ENCODE measurements at places on chromosomes 13 and 19.

DNA sequence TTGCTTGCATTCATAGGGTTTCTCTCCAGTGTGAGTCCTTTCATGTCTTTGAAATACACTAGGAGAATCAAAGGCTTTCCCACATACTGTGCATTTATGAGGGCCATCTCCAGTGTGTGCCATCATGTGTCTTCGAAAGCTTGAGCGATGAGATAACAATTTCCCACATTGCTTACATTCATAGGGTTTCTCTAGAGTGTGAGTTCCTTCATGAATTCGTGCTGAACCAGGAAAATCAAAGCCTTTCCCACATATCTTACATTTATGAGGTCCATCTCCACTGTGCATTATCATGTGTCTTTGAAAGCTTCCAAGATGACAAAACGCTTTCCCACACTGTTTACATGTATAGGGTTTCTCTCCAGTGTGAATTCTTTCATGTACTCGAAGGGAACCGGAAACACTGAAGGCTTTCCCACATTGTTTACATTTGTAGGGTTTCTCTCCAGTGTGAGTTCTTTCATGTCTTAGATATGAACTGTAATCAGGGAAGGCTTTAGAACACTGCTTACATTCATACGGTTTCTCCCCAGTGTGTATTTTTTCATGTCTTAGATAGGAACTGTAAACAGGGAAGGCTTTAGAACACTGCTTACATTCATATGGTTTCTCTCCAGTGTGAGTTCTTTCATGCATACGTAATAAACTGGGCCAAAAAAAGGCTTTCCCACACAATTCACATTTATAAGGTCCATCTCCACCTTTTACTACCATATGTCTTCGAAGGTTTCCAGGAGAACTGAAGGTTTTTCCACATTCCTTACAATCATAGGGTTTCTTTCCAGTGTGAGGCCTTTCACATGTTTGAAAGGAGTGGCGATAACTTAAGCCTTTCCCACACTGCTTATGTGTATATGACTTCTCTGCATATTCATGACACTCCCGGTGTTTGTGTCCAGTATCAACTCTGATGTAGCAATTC lies 21.4 kb downstream of the ZNF44 start:
- no peak for DNase-seq

- no peak for DNase-seq
These were observed 1147.1 kb upstream of the SPRY2 start for GRCh38 chr13:81488021-81488420.

DNA sequence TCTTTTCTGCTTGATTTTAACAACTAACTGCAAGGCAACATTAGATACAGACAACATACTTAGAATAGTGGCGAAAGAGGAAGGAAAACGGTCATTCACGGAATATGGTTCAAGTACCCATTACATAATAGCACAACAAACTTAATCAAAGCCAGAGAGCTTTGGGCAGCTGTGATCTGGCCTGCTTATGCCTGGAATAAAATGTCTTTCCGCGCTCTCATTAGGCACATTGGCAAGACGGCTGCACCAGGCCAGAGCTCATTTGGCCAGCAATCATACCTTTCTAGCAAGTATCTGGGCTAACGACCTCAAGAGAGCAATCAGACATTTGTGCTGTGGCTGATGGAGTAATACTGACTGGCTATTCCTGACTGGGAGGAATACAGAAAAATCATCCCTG lies 112.8 kb downstream of the NALCN start:
- DNase-seq = no peak

DNA sequence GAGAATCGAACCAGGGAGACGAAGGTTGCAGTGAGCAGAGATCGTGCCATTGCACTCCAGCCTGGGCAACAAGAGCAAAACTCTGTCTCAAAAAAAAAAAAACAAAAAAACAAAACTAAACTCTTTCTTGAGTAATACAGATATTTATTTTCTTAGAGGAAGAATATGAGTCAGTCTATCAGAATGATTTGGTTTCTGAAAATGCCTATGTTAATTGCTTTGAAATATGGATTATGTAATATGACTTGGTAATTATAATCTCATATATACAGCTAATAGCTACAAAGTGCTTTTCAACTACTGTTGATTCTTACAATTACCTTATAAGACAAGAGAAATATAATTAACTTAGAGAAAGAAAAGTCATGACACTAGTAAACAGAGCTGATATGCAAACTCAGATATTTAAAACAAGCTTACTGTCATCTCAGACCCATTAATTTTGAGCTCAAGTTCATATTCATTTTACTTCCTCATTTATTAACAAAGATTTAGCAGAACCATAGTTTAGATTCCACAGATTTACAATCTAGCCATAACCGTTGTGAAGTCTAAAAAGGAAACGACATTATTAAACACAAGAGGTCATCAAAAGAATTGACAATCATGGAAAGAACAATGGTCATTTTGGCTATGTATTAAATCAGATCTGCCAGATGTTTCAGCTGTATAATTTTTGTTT lies 88.0 kb downstream of the TBC1D4 start:
- no peak for DNase-seq

- DNase-seq = no peak
These were observed 1469.5 kb downstream of the SLITRK1 start for GRCh38 chr13:82412749-82413148.

- no peak for DNase-seq
These were observed 6.3 kb upstream of the ATP11A start for GRCh38 chr13:112683581-112683980.

DNA sequence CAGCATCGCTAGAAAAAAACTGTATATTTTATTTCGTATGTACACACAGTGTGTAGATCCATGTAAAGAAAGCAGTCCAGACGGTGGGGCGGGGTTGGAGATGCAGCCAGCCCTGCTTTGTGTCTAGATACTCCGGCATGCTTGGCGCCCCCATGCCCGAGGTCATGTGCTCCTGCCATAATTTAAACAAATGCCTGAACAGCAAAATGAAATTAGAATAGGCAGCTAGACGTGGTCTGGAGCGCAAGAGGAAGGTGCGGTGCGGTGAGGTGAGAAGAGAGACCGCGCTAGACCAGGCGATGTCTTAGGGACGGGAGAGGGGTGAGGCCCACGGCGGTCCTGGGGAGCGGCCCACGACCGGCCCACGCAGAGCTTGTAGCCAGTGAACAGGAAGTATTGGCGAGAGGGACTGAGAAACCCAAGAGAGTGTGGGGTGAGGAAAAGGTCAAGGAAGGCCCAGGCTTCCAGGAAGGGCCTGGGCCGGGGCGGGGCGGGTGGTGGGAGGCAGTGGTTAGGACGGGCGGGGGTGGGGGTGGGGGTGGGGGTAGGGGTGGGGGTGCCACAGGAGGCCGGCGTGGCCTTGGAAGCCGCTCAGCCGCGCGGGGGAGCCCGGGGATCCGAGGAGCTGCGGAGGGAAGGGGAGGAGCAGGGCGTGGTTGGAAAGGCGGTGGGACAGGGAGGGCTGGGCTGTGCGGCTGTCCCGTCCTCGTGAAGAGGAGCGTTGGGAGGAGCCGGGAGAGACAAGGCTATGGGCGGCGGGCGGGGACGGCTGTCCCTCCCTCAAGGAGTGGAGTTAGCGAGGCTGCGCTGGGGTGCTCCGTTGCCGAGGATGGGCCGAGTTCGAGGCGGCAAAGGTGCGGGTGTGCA lies 254.7 kb upstream of the SGCG start:
- DNase-seq = peak; percentile 16

DNA sequence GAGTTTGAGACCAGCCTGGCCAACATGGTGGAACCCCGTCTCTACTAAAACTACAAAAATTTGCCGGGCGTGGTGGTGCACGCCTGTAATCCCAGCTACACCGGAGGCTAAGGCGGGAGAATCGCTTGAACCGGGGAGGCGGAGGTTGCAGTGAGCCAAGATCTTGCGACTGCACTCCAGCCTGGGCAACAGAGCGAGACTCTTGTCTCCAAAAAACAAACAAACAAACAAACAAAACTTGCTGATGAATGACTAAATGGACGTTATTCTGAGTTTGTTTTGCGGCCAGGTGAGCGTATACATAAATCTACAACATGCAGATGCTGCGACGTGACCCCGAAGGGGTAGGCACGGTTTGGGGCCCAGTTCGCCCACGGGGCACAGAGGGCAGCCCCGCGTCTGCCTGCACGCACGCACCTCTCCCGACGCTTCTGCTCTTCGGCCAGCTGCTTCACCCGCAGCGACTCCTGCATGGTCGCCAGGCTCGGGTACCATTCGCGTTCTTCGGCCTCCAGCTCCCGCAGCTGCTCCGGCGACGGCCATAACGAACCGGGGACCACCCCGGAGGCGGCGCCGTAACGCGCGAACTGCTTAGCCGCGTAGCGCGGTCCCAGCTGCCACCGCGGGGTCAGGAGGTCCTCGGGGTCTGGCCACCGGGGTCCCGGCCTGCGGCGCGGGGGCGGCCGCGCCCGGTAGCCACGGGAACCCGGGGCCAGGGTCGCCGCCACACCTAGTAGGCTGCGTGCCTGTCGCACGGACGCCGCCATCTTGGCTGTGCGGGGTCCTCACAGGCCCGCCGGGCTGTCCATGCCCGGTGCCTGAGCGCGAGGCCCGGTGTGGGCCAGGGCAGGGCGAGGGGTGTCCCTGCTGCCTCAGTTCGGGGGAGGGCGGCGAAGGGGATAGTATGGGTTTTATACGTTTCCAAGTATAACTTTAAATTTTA lies at the start of gene GADD45GIP1:
GADD45GIP1 (minus strand) TSS at position 778 of the 943 bp plus-strand sequence; CDS start at position 767, 11 bp downstream.
- DNase-seq = peak; percentile 91

DNA sequence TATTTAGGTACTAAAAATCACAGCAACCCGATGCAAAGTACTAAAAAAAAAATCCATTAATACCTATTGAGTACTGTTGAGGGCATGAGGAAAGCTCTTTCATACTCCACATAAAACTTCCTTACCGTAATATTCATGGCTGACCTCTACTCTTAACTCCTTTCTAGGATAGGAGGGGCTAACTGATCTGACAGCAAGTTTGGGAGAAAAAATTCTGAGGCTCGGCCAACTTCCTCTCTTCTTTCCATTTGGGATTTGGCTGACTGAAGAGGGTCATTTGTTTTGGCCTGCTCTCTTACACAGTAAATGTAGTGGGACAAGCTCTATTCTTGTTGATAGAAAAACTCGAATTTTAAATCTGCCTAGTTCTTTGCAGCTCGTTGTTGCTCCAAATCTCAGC lies 9.4 kb upstream of the USPL1 start:
- DNase-seq = no peak

DNA sequence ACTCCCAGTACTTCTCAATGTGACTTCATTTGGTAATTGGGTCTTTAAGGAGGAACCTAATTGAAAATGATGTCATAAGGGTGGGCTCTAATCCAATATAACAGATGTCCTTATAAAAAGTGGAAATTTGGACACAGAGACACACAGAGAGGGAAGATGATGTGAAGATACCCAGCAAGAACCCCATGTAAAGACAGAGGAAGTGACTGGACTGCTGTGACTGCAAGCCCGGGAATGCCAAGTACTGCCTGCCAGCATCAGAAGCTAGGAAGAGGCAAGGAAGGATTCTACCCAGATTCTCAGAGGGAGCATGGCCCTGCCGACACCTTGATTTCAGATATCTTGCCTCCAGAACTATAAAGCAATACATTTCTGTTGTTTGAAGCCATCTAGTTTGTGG lies 239.3 kb downstream of the KCTD12 start:
- no peak for DNase-seq

DNA sequence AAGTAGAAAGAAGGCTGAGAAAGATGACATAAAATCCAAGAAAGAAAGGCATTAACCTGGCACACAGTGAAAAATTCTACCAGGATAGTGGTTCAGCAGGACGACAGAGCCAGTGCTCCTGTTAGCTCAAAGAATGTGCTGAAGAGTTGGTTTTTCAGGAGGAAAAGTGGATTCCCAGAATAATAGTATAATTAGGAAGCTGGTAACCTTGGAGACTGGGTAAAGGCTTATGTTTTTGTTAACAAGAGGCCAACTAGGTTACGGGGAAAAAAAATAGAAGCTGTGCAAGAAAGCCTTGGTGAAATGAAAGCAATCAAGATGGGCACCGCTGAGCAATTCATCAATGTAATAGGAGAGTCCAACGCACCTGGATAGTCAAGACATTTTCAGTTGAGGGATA lies 54.7 kb downstream of the SLC15A1 start:
- DNase-seq = no peak

DNA sequence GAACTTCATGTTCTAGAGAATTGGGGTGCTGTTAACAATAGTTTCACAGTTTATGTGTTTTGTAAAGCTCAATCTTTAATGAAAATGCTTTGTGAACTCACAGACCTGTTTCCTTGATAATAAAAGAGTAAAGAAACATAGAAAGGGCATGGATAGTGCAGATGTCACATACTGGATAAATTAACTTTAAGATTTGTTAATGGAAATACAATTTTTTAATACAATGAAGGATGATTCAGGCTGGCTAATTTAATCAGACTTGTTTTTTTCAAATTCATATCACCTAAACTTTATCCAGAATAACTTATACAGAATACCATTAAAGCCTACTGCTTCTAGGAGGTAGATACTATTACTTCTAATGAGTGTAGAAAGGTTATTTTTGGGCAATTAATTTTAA lies 1033.5 kb upstream of the SLC10A2 start:
- DNase-seq = no peak

- no peak for DNase-seq
These were observed 69.0 kb upstream of the DOCK9 start for GRCh38 chr13:99046851-99047250.

GRCh38 chr13:72622546-72622945 lies 104.9 kb downstream of the MZT1 start:
- no peak for DNase-seq

GRCh38 chr13:112136095-112136494 lies 69.1 kb downstream of the SOX1 start:
- DNase-seq = no peak

DNA sequence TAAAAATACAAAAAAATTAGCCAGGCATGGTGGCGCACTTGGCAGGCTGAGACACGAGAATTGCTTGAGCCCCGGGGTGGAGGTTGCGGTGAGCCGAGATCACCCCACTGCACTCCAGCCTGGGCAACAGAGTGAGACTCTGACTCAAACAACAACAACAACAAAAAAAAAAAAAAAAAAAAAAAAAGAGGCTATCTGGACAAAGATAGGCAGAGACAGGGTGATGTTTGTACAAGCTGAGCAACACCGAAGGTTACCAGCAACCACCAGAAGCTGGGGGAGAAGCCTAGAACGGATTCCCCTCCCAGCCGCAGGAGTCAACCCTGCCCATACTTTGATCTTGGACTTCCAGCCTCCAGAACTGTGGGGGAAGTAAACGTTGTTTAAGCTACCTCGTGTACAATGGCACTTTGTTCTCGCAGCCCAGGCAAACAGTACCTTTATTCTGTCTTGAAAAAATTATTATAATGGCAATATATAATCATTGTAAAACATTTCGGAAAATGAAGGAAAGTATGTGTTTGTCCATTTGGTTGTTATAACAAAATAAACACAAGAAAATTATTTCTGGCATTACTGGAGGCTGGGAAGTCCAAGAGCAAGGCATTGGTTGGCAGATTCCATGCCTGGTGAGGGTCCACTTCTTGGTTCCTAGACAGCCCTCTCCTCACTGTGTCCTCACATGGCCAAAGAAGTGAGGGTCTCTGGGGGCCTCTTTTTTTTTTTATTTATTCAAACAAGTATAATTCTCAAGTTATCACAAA lies 39.8 kb upstream of the LATS2 start:
- DNase-seq = no peak

- DNase-seq = no peak
These were observed 62.9 kb downstream of the CHST8 start for GRCh38 chr19:33684538-33685232.

GRCh38 chr13:20550799-20551198 lies 16.2 kb upstream of the IFT88 start:
- DNase-seq = no peak

GRCh38 chr19:3544742-3545668 lies 6.0 kb downstream of the TEKTIP1 start:
- DNase-seq = peak; percentile 90

- DNase-seq = no peak
These were observed 6.2 kb upstream of the MRI1 start for GRCh38 chr19:13757805-13758772.

- no peak for DNase-seq
These were observed 1.9 kb downstream of the SCEL start for GRCh38 chr13:77537289-77537919.

All from activated CD4-positive, alpha-beta T cell treated with anti-CD3 and anti-CD28 coated beads for 36 hours (primary cell).